ENCODE measurements at places on chromosomes 2 and 18.

- DNase-seq = peak; percentile 23
Observed at GRCh38 chr2:26245810-26246209, 1.1 kb downstream of the HADHB start.

- DNase-seq = no peak
Observed at GRCh38 chr2:175318542-175318941, 137.0 kb upstream of the ATP5MC3 start.

DNA sequence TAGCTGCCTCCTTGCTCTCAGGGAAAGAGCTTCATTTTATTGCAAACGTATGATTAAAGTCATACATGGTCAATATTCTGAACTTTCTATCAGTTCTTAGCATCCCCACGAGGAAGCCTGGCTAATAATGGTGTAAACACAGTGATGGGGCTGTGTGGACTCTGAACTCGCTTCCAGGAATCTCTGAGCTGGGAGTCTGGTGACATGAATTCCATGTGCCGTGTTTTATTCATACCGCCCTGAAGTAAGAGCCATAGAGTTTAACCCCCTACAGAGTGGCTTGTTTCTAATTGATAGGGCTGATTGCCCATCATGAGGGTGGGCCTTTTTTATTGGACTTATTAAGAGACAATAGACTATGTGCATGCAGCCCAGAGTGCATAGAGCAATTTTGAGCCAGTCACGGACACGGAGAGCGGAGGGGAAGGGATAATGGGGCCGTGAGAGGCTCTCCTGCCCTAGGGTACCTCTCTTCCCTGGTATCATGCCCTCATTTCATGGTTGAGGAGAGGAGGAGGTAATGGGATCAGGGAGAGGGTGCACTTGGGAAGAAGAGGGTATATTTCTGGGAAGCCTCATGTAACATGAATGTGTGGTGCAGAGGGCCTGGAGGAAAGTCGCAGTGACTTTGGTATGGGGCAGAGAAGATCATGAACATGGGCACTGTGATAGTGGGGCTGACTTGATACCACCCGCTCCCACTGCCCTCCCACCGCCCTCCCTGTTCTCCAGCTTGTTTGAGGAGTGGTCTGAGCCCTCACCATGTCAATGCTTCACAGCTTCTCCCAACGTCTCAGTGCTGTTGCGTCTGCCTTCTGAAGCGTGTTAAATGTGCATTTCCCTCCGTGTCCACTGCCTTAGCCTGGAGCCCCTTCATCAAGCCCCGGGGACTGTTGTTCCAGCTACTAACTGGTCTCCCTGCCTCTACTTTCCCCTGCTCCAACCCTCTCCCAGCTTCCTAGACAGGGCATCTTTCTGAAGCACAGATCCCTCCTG is 73.2 kb downstream of the IL1R2 start:
- DNase-seq = no peak

GRCh38 chr2:12107939-12108338 is 361.5 kb downstream of the LPIN1 start:
- DNase-seq = no peak
